ENCODE measurements at places on chromosomes 5 and 9.

DNA sequence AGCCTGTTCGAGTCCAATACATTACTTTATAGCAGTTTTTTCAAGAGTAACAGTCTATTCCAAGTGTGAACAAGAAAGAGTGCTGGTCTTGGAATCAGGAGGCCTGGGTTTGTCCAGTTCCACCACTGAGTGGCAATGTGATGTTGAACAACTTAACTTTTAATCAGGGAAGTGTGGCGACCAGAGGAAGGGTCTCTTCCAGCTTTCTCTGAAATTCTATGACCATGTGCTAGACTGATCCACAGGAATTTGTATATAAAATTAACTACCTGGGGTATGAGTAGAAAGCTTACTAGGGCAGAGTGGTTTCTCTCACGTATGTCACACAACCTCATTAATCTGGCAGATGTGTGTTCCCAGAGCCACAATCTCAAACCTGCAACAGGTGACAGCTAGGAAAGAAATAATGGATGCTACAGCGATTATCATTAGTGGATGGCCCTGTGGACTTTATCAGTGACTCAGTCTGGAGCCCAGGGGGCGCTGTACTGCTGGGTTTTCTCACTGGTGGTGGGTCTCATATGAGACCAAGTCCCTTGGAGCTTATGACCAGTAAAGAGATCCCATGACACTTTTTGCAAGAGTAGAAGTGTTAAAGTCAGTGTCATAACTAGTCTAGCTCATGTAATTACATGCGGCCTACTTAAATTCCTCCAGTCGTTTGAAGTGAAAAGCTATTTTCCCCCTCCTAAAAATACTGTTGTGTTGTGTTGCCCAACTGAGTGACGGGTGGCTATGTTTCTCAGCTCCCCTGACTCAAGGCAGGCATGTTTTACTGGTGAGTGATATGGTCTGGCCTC, 116.5 kb downstream of the GDNF start:
- DNase-seq = peak; percentile 48

DNA sequence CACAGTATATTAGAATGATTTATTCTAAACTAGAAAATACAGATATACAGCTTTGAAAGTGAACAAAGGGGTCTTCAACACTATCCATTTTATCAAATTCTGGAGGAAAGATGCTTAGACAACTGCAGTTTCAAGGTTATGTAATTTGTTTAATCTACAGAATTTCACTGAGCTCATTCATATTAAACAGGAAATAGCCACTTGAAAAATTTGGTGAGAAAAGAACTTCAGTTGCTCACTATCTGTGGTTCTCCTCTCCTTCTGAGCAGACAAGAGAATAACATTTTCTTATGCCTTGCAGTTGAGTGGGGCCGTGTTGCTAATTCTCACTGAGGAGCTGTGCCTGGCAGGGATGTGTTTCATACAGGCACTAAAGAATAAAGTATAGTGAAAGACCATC, 1428.2 kb downstream of the CDH12 start:
- DNase-seq = no peak

DNA sequence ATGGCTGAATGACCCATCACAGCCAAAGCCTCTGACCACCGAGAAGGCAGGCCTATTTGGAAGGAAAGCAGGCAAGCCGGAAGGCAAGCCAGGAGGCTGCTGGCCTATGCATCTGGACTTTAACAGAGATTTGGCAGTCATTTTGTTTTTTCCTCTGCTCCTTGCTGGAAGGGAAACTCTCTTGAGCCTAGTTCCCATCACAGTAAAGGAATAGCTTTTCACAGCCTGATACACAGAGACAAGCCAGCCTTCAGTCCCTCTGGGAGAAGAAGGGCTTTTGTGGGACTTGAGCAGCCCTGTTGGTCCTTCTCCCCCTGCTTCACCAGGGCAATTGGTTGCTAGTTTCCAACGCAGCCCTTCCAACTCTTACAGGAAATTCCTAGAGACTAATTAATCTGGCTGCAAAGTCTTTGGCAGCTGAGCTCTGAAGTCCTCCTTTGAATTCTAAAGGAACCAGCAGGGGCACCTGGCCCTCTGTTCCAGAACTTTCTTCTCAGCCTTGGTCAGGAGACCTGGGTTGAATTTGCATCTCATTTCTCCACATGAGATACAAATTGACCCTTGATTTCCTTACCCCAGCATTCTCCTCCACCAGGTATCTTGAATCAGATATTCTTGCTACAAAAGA, 157.3 kb upstream of the EPB41L4A start:
- no peak for DNase-seq

DNA sequence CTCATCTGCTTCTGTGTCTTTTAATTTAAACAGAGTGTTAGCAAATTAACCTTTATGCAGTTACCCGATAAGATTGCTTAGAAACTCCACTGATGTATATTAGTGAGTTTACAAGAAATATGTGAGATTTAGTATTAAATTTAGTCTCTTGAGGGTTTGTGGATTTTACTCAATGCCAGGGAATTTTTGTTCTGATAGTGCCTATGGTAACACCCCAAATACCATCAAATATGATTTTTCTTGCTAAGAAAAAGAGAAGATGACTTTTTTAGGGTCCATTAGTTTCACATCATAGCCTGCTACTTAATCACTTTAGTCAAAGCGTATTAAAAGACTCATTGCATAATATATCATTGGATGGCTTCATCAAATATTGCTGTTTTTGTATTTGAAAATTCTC, 224.9 kb downstream of the PCSK5 start:
- no peak for DNase-seq

- DNase-seq = no peak
Measured at GRCh38 chr9:76984486-76984885, 35.0 kb upstream of the FOXB2 start.

DNA sequence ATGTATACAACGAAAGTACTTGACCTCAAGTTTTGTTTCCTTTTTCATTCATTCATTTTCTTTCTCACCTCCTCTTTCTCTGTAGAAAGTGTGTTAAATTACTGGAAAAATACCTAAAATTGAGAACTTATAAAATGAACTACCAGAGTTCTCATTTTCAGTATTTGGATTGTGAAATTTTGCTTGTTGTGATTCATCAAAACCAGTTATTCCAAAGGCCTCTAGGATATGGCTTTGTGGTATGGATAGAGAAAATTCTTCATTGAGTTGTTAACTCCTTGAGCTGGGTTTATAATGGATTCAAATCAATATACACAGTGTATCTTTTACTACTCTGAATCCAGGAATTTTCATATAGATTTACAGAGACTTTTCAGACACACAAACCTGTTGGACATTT, 287.6 kb downstream of the KDM4C start:
- DNase-seq = no peak

- DNase-seq = peak; percentile 64
Measured at GRCh38 chr5:118249386-118249785, 739.0 kb downstream of the DTWD2 start.

- DNase-seq = no peak
Measured at GRCh38 chr9:108168236-108168850, 678.8 kb upstream of the KLF4 start.

DNA sequence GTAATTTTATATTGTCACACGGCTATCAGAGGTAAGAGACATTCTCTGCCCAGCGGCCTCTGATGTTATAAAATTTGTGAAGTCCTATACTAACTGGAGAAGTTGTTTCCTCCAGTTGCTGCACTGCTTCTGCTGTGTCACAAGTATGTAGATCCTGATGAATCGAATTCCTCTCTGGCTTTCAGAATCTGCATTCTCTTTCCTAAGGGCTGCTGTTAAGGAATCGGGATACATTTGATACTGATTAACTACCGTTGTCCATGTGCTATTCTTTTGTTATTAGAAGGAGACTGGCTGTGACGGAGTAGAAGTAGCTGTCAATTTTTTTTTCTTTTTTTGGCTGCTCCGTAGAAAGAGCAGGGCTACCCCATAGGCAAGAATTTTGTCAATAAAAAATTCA, 81.7 kb upstream of the LRRC70 start:
- no peak for DNase-seq

DNA sequence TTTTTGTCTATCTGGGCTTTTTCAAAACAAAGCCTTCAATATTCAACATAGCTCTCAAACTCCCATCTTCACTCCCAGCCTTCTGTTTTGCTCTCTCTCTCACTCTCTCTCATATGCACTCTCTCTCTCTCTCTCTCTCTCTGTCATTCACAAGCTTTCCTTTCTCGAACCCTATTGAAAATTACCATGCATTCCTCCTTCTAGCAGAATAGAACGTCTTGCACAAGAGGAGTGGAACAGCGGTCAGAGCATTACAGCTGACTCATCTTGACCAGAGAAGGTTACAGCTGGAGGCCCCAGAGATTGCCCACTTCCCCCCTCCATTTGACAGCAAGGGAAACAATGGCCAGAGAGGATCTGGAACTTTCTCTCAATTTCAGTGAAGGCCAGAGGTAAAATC, 51.0 kb upstream of the LIFR start:
- DNase-seq = peak; percentile 54

GRCh38 chr9:79471580-79472543, 99.9 kb upstream of the TLE4 start:
- peak; percentile 57 for DNase-seq

- DNase-seq = peak; percentile 21
Measured at GRCh38 chr5:41410737-41411136, 99.7 kb downstream of the PLCXD3 start.

DNA sequence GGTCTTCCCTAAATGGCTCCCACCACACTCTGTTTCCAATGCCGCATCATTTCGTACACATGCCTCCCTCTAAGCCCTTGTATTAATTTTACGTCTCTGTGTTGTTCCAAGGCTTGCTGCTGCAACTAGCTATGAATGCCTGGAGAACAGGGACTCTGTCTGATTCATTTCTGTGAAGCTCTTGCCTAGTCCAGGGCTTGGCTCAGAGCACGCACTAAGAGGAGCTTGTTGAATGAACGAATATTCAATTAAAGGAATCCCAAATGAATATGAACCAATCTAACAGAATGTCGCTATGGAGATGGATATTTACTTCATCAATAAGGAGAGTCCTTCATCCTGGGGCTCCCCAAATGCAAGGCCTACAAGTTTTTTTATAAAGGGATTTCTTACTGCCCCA, 55.3 kb downstream of the TGFBR1 start:
- no peak for DNase-seq

DNA sequence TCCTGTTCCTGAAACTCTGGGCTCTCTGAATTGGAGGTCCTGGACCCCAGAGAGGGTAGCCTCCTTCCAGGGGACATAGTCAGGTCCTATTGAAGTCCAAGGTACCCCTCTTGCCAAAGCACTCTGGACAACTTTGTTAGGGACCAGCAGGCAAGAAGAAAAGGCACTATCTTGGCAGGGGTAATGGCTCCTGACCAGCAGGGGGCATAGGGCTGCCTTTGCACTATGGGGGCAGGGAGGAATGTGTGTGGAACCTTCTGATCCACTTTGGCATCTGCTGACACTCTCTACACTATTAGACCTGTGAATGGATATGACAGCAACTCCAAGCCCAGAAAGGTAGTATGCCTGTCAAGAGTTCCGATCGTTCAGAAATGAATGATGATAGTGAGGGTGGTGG, 179.0 kb upstream of the CD180 start:
- peak; percentile 23 for DNase-seq

GRCh38 chr5:149859746-149860145, 84.8 kb downstream of the PDE6A start:
- DNase-seq = no peak

Data from hematopoietic multipotent progenitor cell treated with erythropoietin and hydrocortisone succinate and interleukin-3 and kit ligand, for 4 days (in vitro differentiated cells).